ENCODE measurements at places on chromosomes 6 and 20. TPM values are rescaled to one million over a fixed set of nuclear protein-coding genes. Genes with fewer than 3 reads are reported as not detected.
A peak's percentile ranks its signal among the peaks of the same experiment; 100 is the strongest.

The SNRNP48 gene
- total RNA-seq: 12.1 TPM

DNA sequence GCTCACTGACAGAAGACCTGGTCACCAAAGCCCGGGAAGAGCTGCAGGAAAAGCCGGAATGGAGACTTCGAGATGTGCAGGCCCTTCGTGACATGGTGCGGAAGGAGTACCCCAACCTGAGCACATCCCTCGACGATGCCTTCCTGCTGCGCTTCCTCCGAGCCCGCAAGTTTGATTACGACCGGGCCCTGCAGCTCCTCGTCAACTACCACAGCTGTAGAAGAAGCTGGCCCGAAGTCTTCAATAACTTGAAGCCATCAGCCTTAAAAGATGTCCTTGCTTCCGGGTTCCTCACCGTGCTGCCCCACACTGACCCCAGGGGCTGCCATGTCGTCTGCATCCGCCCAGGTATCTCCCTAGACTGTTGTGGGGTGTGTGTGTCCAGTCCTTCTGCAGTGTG, 4.4 kb downstream of the TTPAL start:
- H3K36me3 ChIP-seq: peaks cover 12% of the 10 kb centered on the region
- no peak for DNase-seq
- H3K4me1 ChIP-seq: peaks cover 19% of the 10 kb centered on the region
- H3K4me3 ChIP-seq: no peak overlapping the region
- no peak overlapping the region for H3K27ac ChIP-seq

DNA sequence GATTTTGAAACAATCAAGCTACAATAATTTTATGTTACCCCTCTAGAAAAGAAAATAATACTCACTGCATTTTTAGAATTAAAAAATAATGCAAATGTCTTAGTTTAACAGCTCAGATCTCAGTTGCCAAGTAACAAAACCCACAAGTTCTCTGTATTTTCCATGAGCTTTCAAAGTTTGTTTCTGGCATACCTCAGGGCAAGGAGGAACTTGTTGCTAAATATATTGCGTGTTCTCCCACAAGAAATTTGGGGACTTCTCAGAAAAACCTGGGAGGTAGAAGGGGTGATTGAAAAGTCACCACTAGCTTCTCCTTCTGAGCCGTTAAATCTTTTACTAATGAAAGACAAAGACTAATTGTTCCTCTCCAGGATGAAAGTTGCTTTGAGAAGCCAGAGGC, 236.8 kb upstream of the MARCKS start:
- no peak overlapping the region for H3K4me3 ChIP-seq
- DNase-seq: no peak
- H3K27ac ChIP-seq: peak overlapping the region; percentile 36
- peaks cover 41% of the 10 kb centered on the region for H3K4me1 ChIP-seq
- H3K36me3 ChIP-seq: no peaks in the 10 kb centered on the region
- no peaks in the 10 kb centered on the region for H3K27me3 ChIP-seq

The NKAIN4 gene
- not detected for total RNA-seq

GRCh38 chr6:125931733-125932450, 24.7 kb upstream of the HINT3 start:
- no peak overlapping the region for H3K4me3 ChIP-seq
- H3K36me3 ChIP-seq: peaks cover 27% of the 10 kb centered on the region
- peaks cover 24% of the 10 kb centered on the region for H3K4me1 ChIP-seq
- H3K27me3 ChIP-seq: no peaks in the 10 kb centered on the region
- no peak for DNase-seq

- H3K27ac ChIP-seq: peak overlapping the region; percentile 87
- H3K27me3 ChIP-seq: no peaks in the 10 kb centered on the region
- H3K4me3 ChIP-seq: no peak overlapping the region
- H3K36me3 ChIP-seq: peaks cover 13% of the 10 kb centered on the region
- no peak for DNase-seq
- H3K4me1 ChIP-seq: peaks cover 37% of the 10 kb centered on the region
Observed at GRCh38 chr6:151022492-151022891, 157.0 kb downstream of the MTHFD1L start.

The ZSCAN31 gene
- total RNA-seq: 6.2 TPM

DNA sequence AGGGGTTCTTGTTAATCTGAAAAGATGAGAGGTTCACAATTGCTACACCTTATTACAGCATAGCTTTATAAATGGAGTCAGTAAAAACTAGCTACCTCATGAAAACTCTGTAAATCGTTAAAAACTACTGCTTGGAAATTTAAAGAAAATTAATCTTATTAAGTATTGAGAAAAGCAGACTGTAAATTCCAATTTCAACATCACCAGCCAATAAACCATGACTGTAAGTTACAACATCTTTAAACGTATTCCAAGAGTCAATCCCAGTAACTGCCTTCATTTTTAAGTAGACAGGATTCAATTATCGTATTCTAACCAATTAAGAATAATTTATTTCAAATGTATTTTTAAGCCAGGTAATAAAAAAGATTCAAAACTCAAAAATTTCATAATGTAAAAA, 70.3 kb downstream of the ATG5 start:
- H3K4me1 ChIP-seq: peaks cover 31% of the 10 kb centered on the region
- H3K4me3 ChIP-seq: no peak overlapping the region
- H3K27ac ChIP-seq: no peak overlapping the region
- DNase-seq: no peak
- no peaks in the 10 kb centered on the region for H3K27me3 ChIP-seq

The LHFPL5 gene
- not detected for total RNA-seq

DNA sequence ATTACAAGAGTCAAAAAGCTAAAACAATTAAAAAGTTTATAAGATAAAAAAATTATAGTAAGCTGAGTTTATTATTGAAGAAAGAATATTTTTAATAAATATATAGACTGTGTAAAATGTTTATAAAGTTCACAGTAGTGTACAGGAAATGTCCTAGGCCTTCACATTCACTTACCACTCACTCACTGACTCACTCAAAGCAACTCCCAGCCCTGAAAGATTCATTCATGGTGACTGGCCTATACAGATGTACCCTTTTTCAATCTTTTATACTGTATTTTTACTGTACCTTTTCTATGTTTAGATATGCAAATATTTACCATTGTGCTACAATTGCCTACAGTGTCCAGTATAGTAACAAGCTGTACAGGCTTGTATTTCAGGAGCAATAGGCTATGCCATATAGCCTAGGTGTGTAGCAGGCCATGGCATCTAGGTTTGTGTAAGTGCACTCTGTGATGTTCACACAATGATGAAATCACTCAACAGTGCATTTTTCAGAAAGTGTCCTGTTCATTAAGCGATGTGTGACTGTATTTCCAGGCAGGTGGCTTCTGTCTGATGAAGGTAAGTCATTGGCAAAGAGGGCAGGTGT, 130.2 kb downstream of the BTBD3 start:
- H3K36me3 ChIP-seq: no peaks in the 10 kb centered on the region
- DNase-seq: no peak
- no peak overlapping the region for H3K27ac ChIP-seq
- no peak overlapping the region for H3K4me3 ChIP-seq
- no peaks in the 10 kb centered on the region for H3K27me3 ChIP-seq

The RNF144B gene
- 15.0 TPM for total RNA-seq

The ARMC2 gene
- 7.6 TPM for total RNA-seq

- no peaks in the 10 kb centered on the region for H3K27me3 ChIP-seq
- no peaks in the 10 kb centered on the region for H3K4me1 ChIP-seq
- peak; percentile 32 for DNase-seq
- H3K4me3 ChIP-seq: no peak overlapping the region
- no peaks in the 10 kb centered on the region for H3K36me3 ChIP-seq
- H3K27ac ChIP-seq: no peak overlapping the region
Observed at GRCh38 chr6:88535306-88535705, 369.2 kb upstream of the CNR1 start.

DNA sequence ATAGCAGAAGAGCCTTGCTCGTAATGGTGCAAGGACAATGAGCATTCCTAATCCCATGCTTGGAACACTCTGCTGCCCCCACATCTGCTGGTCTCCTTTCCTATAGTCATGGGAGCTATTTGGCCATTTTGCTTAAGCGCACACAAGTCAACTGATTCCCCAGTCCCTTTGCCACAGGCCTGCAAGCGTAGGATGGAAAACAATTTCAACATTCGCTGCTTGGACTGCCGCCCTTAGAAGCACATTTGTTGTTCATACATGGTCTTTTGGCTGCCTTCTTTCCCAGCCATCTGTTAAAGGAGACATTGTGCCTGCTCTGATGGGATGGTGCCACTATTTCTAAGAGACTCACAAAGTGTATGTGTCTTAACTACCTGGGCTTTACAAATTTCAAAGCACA, 96.9 kb downstream of the RFX6 start:
- no peak overlapping the region for H3K4me3 ChIP-seq
- no peaks in the 10 kb centered on the region for H3K36me3 ChIP-seq
- no peak for DNase-seq
- H3K4me1 ChIP-seq: no peaks in the 10 kb centered on the region

The SLC35B2 gene
- 88.4 TPM for total RNA-seq

DNA sequence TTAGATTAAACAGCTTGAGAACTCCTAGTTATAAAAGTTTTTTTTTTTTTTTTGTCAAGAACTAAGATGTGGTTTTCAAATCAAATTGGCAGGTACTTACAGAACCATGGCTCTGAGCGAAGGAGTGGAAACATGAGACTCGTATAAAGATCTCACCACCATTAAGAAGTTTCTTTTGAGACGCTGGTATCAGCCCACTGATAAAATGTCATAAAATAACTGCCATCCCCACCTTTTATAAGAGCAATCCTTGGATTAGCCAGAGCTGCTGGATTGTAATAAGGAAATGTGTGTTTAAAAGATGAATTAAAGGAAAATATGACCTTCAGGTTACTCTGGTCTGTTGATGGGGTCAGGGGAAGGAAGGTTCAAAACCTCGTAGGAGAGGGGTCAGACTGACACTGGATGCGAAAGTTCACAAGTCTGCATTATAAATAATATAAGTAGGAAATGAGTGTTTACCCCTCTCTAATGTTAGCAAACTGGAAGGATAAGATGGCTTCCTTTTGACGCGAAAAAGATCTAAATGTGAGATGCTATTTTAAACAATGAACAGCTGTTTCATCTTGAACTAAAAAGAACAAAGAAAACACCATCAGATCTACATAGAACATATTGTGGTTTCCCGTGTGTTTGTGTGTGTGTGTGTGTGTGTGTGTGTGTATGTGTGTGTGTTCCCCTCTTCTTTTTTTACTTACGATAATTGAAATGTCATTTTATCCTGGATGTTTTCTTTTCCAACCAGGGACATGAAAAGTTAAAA, 386.8 kb upstream of the JAG1 start:
- peak overlapping the region; percentile 31 for H3K27ac ChIP-seq
- H3K36me3 ChIP-seq: no peaks in the 10 kb centered on the region
- H3K27me3 ChIP-seq: no peaks in the 10 kb centered on the region
- H3K4me3 ChIP-seq: no peak overlapping the region

DNA sequence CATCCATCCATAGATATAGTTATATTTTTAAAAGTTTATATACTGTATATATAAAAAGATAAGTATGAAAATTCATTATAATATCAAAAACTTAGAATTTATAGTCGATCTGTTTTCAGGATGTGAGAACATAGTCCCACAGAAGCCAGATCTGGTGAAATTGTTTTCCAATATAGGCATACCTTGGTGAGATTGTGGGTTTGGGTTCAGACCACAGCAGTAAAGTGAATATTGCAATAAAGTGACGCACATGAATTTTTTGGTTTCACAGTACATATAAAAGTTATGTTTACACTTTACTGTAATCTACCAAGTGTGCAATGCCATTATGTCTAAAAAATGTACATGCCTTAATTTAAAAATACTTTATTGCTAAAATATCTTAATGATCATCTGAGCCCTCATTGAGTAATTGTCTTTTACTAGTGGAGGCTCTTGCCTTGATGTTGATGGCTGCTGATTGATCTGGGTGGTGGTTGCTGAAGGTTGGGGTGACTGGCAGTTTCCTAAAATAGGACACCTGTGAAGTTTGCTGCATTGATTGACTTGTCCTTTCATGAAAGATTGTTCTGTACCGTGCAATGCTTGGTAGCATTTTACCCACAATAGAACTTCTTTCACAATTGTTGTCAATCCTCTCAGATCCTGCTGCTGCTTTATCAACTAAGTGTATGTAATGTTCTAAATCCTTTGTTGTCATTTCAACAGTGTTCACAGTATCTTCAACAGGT, 29.8 kb downstream of the AIG1 start:
- no peak for DNase-seq
- H3K27me3 ChIP-seq: no peaks in the 10 kb centered on the region
- H3K4me3 ChIP-seq: no peak overlapping the region
- no peaks in the 10 kb centered on the region for H3K4me1 ChIP-seq
- no peak overlapping the region for H3K27ac ChIP-seq

- H3K27me3 ChIP-seq: peaks cover 7% of the 10 kb centered on the region
- H3K36me3 ChIP-seq: no peaks in the 10 kb centered on the region
- H3K4me3 ChIP-seq: no peak overlapping the region
- H3K27ac ChIP-seq: no peak overlapping the region
- H3K4me1 ChIP-seq: no peaks in the 10 kb centered on the region
- no peak for DNase-seq
Observed at GRCh38 chr6:169321546-169321945, 67.9 kb upstream of the THBS2 start.

DNA sequence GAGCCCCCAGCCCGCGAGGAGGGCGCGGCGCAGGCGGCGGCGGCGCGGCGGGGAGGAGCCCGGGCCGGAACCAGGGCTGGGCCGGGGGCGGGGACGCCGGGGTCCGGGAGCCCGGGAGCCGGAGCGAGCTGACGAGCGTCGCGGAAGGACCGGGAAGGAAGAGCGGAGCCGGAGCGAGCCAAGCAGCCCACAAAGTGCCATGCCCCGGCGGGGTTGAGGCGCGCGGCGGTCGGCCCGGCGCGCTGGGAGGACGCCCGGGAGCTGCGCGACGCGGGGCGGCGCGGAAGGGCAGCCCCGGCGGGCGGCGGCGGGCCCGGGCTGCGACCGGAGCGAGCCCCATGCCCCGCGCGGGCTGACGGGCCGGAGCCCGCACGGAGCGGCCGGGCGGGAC, 289 bp downstream of the FOXP4 start:
- no peaks in the 10 kb centered on the region for H3K36me3 ChIP-seq
- peaks cover 19% of the 10 kb centered on the region for H3K4me1 ChIP-seq
- DNase-seq: no peak
- no peak overlapping the region for H3K27ac ChIP-seq

The KCNK5 gene
- not detected for total RNA-seq

DNA sequence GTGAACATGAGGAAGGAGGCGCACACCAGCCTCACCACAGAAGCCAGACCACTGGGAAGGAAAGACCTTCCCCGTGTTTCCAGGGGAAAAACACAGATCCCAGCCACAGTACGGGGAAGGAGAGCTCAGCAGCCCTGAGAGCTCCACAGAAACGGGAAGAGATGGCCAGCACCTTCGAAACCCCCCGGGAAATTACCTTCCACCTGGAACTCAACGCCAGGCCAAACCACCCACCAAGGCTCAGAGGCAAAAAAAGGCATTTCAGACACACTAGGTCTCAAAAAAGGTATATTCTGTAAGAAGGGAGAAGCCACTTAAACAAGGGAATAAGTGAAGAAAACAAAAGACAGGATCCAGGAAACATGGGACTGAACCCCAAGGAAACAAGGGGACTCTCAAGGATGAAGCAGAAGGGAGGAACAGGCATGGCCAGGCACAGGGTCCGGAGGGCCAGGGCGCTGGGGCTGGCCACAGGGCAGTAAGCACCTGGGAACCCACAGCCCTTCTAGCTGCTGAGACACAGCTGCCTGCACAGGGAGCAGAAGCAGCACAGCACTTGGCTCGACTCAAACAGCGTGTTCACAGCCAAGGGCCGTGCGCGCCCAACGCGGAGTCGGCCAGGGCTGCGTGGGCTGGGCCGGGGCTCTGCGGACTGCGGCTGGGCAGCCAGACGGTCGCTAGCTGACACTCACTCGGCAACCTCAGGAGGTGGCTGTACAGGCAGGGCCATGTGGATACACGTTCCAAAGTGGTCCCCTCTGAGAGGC, 44.6 kb downstream of the TAF4 start:
- no peak overlapping the region for H3K4me3 ChIP-seq
- no peak for DNase-seq
- no peaks in the 10 kb centered on the region for H3K27me3 ChIP-seq
- H3K36me3 ChIP-seq: no peaks in the 10 kb centered on the region
